Stimulated activated CD4-positive, alpha-beta T cell treated with anti-CD3 and anti-CD28 coated beads, Interleukin-4, amount 100 ng/mL, for 1 hour (primary cell): ENCODE measurements at places on chromosomes 3 and 15.

DNA sequence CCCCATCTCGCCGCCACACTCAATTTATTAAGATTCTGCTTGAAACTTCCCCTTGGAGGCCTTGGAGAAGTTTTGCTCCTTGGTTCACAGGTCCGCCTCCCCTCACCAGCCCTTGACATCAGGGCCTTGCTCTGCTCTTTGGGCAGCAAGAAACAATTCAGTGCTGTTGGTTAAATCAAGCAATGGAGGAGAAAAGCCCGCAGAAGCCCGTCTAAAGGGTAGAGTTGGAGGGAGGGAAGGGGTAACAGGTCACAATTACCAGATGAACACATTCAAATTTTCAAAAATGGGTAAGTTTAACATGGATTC lies 429 bp downstream of the PARP9 start:
- DNase-seq, result no peak

DNA sequence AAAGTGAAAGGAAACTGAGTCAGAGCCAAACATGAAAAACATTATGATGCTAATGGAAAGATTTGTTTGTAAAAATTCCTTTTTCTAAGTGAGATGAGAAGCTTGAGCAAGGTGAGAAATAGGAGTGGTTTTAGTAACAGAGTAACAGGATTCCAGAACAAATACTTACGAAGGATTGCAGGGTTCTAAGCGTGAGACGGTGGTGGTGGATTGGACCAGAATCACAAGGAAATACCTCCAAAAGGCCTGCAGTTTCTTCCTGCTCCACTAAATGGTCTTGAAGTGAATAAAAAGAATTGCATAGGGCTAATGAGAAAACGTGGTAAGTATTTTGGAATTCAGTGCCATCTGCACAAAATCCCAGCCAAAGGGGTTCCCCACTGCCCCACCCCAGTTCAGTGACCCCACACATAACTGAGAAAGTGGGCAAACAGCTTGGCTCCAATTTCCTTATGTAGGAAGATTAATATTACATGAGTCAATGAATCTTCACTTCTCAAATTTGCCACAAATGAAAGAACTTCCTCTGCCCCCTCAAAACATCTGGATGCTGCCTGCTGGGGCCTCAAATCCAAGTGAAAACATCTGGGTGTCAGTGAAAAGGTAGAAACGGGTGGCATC lies 283.8 kb upstream of the NR2F2 start:
- DNase-seq, result no peak

GRCh38 chr15:77416954-77417353 lies 3.0 kb downstream of the PEAK1 start:
- no peak for DNase-seq

GRCh38 chr3:177973241-177973840 lies 562.9 kb upstream of the KCNMB2 start:
- no peak for DNase-seq

GRCh38 chr3:111373861-111374260 lies 168.1 kb upstream of the CD96 start:
- no peak for DNase-seq

DNA sequence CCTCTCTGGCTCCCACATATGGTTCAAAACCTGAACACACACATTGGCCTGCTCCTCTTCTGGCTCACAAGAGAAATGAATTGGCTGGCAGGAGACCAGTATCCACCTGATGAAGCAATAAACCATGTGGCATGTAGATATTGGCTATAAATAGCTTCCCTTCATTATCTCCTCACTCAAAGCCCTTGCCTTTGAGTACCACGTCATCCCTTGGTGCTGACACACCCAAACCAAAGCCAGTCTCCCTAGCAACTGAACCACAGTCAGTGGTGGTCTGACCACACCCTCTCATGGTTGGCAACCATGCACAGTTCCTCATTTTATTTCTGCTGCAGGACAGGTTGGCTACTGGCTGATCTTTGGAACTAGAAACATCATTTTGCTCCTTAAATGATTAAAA lies 98.8 kb downstream of the ZNF621 start:
- no peak for DNase-seq

GRCh38 chr3:54360320-54360719 lies 238.0 kb downstream of the CACNA2D3 start:
- DNase-seq, result no peak

DNA sequence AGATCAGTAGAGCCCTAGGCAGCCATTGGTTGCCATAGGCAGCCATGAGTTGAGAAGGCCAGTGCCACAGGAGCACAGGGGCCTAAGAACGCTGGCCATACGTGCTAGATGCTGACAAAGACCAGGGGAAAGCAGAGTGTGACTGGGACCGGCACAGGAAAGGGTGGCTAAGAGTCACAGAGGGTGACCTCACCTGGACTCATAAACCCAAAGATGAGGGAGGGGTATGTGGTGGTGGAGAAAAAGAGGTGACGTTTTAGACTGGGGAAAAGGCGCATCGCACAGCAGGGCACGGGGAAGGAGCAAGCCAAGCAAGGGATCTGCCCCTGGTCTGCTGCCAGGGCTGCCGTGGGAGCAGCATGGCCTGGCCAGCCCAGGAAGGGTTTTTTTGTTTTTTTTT lies 122.5 kb downstream of the VGLL4 start:
- no peak for DNase-seq

GRCh38 chr15:92163641-92164040 lies 230.0 kb upstream of the ST8SIA2 start:
- no peak for DNase-seq

DNA sequence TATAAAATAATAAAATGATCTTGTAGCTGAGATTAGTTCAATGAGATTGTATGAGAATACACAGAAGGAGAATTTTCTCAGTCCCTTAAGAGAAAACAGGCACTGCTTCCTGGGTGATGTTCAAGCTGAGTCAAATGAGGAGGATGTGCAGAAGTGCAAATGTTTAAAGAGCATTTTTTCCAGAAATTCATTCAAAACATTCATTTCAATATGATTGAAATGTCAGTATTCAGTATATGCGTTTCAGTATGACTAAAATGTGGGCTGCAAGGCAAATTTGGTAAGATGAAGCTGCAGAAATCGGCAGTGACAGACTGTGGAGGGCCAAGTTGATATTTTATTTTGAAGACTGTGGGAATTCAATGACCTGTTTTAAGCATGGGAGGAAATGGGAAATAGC lies 19.3 kb upstream of the PYDC2 start:
- no peak for DNase-seq

- DNase-seq, result no peak
Observed at GRCh38 chr3:16302082-16302631, 37.1 kb downstream of the OXNAD1 start.

DNA sequence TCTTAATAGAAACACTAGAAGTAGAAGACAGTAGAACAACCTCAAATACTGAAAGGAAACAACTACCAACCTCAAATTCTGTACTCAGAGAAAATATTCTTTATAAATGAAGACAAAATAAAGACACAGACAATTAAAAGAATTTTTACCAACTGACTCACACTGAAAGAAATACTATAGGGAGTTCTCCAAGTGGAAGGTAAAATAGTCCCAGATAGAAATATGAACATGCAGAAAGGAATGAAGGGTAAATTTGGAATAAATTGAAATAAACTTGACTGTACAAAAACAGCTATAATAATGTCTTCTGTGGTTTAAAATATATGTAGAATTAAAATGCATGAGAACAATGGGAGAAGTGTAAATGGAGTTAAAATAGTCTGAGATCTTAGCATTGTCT lies 36.7 kb upstream of the CCDC174 start:
- no peak for DNase-seq

DNA sequence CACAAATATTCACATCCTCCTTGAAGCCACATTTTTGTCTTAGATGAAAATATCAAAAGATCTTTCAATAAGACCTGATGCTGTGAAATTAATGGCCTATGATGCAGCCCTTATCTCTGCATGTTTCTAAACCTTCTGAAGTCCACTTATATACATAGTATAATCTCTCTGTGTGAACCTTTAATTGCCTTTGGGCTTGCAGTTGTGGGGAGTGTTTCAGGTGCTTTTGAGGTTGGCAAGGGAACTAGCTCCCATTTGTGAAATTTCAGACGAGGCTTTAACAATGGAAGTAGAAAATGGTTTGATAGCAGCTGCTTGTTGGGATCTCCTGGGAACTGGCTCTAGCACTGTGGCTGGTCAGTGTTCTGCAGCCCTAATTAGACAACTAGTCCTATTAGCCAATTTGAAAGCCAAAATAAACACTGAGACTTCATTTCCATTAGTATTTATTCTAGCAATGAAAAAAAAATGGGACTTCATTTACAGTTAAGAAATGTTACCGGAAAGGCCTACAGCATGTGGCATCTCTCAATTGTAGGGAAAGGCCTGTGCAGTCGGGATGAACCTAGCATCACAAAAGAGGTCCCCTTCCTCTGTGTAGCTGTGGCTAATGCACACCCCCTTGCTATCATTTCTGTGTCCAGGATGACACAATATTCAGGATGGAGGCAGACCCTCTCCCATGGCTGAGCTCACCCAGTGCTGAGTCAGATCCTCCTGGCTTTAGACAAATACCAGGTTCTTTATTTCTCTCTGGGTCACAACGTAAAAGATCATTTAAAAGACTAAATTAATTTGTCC lies 140.7 kb upstream of the TRIM42 start:
- no peak for DNase-seq

DNA sequence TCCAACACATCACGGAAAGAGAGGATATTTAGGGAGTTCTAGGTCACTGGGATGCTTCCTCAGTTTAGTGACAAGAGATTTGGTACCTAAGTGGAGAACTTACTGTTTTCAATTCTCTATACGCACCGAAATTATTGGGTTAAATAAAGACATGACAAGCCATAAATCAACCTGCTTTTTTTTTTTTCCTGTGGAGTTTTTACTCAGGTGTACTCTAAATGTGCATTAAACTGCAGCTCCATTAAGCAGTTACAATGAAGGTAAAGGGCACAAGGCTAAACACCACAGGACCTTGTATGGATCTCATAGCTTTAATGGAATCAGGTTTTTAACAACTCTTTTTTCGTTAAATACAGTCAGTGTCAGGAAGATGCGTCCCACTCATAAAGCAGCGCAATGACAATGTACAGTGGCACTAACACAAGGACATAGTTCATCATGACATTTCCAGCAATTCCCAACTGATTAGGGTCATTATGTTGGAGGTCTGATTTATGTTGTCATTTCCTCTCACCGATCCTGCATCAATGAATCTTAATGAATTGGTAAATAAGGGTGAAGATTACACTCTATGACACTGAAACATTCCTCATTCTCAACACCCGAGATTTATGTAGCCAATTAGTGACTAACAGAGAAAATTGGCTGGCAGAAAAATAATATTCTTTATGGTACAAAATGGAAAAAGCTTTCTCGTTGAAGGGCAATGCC lies 355.2 kb downstream of the FOXP1 start:
- no peak for DNase-seq

DNA sequence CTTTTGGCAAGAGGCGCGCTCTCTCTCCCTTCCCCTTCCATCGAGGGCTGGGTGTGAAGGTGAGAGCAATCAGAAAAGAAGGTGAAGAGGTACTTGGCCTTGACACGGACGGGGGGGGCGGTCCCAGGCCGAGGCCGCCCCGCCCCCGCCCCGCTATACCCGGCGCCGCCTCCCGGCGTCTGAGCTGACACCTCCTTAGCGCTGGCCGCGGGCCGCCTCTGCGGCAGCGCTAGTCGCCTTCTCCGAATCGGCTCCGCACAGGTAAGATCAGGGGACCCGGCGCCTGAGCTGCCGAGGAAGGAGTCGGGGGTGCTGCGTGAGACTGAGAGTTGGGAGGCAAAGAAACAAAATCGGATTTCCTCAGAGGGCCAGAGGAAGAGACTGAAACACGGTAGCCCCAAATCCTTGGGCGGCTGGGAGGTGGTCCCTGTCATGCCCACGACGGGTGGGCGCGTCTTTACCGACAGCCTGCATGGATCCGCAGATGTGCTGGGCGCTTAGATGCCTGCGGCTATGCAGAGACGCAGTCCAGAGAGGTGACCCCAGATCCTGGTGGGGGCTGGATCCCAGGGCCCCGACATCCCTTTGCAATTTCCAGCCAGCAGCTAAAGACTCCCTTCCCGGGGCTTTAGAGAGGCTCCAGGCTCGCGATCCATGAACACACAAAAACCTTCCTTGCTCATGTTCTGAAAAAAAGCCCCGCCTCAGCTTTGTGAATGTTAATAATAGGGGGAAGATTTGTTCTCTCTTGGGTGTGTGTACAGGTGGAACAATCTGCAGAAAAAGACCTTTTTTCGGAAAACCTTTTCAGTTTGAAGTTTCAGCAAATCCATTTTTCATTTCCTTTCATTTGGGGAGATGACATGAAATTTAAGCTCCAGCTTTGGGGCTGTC lies at the start of gene ENTPD3:
TSS of gene ENTPD3 (plus strand) at position 184 of the 894 bp plus-strand sequence. CDS start 874 bp downstream, outside the sequence.
- peak; percentile 43 for DNase-seq

DNA sequence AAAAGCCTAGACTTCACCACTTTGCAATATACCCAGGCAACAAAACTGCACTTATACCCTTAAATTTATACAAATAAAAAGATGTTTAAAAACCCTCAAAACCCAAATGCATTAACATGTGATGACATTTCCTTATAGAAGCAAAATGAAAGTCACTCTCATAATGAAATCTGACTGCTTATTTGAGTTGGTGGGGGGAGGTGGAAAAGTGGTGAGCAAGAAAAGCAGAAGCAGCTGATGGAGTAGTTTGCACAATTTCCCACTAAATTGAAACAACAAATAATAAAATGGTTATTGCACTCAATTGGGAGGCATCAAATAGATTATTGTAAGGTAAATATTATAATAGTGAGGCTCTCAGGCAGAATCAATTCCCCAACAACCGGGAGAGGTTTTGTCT lies 54.0 kb upstream of the GADL1 start:
- no peak for DNase-seq

DNA sequence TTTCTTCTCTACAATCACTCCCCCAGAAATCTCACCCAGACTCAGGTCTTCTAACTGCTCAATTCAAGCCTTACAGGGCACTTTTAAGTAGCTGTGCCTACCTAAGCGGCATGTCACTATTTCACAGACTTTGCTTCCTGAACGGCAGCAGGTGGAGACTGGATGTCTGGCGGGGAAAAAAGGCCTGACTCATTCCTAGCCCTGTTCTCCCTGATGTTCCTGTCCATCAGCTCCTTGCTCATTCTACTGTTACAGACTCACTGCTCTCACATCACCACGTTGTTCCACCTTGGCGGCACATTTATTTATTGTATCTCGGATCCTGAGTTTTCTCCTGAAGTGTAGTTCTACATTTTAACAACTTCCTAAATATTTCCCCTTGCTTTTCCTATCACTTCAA lies 52.6 kb upstream of the ATP11B start:
- no peak for DNase-seq
